ENCODE measurements at places on chromosomes 4 and X.

GRCh38 chr4:6687947-6688878 is 5.5 kb upstream of the S100P start:
- DNase-seq = no peak

DNA sequence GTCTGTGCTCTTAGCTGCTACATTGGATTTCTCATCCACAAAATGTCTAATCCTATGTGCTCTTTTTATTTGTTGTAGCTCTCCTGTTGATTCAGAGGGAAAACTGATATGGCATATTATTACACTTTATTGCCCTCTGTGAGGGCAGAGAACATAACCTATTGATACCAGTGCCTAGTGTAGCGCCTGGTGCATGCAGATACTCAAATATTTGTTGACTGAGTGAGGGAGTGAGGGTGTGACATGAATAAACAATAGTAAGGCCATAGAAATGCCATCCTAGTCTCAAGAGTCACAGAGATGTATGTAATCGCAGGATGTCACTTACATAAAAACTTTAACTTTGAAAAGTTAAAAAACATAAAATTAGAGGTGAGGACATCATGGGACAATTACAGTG is 159.1 kb downstream of the SHROOM3 start:
- peak; percentile 57 for DNase-seq

GRCh38 chrX:46580613-46581012 is 7.0 kb downstream of the CHST7 start:
- no peak for DNase-seq

GRCh38 chr4:17400686-17401085 is 111.2 kb downstream of the QDPR start:
- DNase-seq = no peak

DNA sequence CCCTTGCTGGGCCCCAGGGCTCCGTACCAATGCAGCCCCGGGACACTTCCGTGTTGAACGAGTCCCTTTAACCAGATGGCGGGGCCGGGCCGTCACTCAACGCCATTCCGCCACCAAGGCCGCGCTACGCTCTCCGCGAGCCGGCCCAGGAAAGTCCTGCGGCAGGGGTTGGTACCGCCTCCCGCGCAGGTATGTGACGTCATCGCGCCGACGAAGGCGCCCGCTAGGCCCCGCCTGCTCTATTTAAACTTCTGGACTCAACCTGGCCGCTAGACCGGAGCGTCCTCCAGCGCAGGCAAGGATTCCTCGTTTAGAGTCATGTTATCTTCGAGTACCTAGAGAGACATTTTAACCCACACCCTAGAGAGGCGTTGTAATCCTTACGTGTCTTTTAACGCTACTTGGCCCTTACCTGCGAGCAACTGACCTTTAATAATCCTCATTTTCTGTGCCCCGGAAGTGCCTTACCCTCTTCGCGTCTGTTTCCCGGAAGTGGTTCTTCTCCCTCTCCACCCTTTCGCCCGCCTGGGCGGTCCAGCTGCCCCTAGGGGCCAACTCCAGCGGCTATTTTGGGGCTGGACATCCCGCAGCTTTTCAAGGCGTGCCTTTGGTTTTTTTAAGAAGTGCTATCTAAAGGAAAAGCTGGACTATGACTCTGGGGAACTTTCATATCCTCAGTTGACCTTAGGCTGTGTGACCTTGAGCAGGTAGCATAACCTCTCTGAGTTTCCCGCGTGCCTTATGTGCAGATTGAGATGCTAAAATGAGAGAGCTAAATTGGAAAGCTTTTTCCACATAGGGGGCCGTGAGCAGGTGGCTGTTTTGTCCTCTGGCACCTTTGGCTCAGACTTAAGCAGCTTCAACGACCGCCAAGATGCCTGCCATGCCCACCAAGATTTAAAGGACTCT is at the start of gene PNPLA4:
PNPLA4 (minus strand) TSS at position 155 of the 909 bp plus-strand sequence. CDS start 1,294 bp downstream, outside the sequence.
- DNase-seq = peak; percentile 81

GRCh38 chr4:142377342-142378091 is 468.6 kb downstream of the INPP4B start:
- no peak for DNase-seq
